PC-9 (cell line): ENCODE measurements at places on chromosomes 3 and 15. TPM values are rescaled to one million over a fixed set of nuclear protein-coding genes. Genes with fewer than 3 reads are reported as not detected.
A peak's percentile ranks its signal among the peaks of the same experiment; 100 is the strongest.

GNB4 gene
- total RNA-seq, result 18.0 and 19.4 TPM in 2 replicates

DNA sequence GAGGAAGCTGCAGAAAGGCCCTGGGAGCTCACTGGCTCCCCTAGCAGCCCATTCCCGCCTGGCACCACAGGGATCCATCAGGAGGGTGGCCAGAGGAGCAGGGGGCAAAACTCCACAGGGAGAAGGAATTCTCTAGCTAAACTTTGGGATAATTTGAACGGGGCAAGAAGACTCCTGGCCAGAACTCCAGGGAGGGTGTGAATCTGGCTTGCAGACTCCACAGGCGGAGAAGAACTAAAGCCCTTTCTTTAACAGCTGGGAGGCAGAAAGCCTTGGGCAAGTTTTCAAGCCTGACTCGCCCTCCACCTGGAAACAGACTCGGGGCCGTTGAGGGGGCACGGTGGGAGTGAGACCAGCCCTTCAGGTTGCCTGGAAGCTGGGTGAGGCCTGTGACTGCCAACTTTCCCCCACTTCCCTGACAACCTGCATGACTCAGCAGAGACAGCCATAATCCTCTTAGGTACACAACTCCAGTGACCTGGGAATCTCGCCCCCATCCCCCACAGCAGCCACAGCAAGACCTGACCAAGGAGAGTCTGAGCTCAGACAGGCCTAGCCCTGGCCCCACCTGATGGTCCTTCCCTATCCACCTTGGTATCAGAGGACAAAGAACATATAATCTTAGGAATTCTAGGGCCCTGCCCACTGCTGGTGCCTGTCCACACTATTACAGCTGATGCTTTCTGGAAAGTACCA, 28.6 kb downstream of the SLC27A2 start:
- DNase-seq, result peak; percentile 58

GRCh38 chr3:180782195-180782984, 103.1 kb upstream of the CCDC39 start:
- no peak for DNase-seq

- no peak for DNase-seq
Observed at GRCh38 chr3:61371123-61371522, 119.9 kb upstream of the FHIT start.

GRCh38 chr3:29072611-29073010, 208.3 kb upstream of the RBMS3 start:
- DNase-seq, result no peak

DNA sequence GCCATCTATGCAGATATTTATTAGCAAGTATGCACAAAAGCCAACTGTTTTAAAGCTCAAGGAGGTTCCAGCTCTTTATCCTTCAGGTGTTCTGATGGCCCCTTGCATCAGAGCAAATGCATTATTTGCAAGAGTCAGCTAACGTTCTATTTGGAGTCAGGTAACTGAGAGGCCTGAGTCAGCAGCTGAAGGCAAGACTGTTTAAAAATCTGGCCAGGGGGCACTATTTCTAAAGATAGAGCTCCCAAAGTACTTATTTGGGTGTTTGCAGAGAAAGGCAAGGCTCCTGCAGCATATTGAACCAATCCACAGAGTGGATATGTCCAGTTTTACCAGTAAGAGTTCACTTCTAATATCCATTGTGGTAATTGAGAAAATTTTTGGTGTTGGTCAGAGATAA, 146.1 kb downstream of the LRTM1 start:
- DNase-seq, result no peak

GRK7 gene
- not detected in 2 replicates for total RNA-seq

A4GNT gene
- not detected in 2 replicates for total RNA-seq

- no peak for DNase-seq
Observed at GRCh38 chr15:41892621-41893421, 1.0 kb downstream of the SPTBN5 start.

- DNase-seq, result no peak
Observed at GRCh38 chr3:163382183-163382582, 1696.1 kb downstream of the SI start.

SNX1 gene
- 114 and 137 TPM in 2 replicates for total RNA-seq

- DNase-seq, result no peak
Observed at GRCh38 chr15:65212097-65212496, 824 bp upstream of the CILP start.

DNA sequence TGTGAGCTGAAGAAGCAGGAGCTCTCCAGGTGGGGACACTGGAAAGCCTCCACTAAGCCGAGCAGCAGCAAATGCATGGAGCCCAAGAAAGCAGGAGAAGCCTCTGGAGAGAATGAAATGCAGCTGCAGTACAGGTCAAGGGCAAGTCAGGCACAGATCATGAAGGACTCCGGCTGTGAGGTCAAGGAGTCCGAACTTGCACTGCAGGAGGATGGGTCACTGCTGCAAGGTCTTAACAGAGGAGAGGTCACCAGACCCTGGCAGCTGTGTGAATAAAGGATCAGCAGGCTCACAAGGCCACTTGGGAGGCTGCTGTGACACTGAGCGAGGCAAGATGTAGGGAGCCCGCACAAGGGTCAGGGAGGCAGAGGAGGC, 24.7 kb upstream of the SLC41A3 start:
- no peak for DNase-seq

- DNase-seq, result no peak
Observed at GRCh38 chr3:65706776-65707568, 331.7 kb downstream of the MAGI1 start.
